ENCODE measurements at places on chromosomes 5 and 9.

DNA sequence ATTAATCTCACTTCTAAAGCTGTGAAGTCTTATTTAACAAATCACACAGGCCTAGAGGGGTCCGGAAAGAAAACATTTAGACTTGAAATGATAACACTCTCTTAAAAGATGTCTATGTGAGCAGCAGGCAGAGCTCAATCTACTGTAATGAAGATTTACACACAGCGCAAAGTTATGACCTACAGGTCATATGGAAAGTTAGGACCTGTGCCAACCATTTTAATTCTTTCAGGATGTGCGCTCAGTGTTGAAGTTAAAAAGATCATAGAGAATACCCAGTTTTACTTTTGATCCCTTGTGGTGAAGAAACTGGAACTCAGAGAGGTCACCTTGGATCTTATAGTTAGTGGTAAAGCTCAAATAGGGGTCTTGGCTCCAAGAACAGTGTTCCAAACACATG lies 3.1 kb upstream of the CREBRF start:
- DNase-seq = no peak

- no peak for DNase-seq
Observed at GRCh38 chr9:69172895-69173294, 1.2 kb upstream of the TJP2 start.

DNA sequence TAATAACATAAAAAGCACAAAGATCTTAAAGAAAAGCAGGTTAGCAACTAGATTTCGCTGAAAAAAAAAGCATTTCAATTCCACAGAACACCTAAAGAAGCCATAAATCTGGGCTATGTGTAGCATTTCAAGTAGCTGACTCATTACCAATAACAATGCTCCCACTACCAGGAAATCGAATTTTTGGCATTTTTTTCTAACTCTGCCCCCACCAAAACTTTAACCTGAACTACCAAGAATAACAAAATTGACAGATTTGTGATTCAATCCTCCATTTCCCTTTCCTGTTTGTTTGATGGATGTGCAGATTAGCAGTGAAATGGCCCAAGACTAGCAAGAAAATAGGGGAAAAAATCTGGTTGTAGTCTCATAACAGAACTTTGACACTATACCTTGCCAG lies 180.2 kb downstream of the RASEF start:
- no peak for DNase-seq

- DNase-seq = no peak
Observed at GRCh38 chr9:76704593-76705204, 59.5 kb upstream of the PCA3 start.

GRCh38 chr9:15317836-15318235 lies 10.8 kb upstream of the TTC39B start:
- DNase-seq = no peak

GRCh38 chr9:121721058-121721350 lies 69.6 kb downstream of the DAB2IP start:
- no peak for DNase-seq

GRCh38 chr5:112691758-112692157 lies 45.9 kb upstream of the APC start:
- no peak for DNase-seq

DNA sequence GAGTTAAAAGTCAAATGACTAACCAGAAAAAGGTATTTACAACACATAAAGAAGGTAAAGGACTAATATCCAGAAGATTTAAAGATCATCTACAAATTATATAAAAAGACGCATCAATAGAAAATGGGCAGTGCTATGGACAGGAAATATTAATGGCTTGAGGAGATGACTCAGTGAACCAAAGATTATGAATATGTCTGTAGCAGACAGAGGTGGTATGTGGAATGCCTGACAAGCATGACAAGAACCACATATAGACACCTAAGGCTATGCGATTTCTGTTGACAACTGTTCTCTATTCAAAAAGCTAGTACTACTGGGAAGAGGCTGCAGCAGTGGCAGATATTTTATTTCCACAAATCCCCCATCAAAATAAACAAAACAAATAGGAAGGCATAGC lies 177.0 kb upstream of the SH3GL2 start:
- DNase-seq = no peak

All from femur (tissue), 1 donor.